GM04504 (cell line): ENCODE measurements at places on chromosomes 5 and 9.

GRCh38 chr9:135343837-135344522, 135.6 kb upstream of the PPP1R26 start:
- peak; percentile 1 for DNase-seq

DNA sequence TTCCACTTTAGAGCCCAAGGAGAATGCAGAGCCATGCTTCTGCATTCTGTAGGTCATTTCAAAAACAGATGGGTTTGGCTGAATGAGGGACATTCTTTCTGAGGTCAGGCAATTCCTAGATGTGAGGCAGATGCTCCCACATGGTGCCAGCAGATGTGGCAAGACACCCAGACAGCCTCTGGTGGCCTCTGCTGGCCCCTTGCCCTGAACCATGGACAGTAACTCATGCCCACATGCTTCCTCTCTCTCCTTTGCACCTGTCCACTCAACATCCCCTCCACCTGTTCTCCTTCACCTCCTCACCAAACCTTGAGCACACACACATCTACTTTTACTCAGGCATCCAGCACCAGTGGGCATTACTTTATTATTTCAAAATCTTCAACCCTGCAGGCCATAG, 252.3 kb downstream of the DNAH5 start:
- peak; percentile 7 for DNase-seq

DNA sequence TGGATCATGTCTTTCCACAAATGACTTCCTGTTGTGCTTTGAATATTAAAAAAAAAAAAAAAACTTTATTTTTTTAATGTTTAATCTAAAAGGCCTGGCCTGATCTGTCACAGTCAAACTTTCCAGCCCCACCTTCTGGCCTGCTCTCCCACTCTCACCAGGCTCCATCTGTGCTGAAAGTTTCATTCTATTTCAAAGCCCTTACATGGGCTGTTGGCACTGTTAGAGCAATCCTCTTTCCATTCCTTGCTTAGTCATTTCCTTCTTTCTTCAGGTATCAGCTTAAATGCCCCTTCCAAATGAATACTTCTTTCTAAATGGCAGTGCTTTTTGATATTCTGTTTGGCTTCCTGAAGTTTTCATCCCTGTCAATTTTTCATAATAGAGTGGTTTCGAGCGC, 1104.8 kb upstream of the C9orf72 start:
- DNase-seq: no peak

DNA sequence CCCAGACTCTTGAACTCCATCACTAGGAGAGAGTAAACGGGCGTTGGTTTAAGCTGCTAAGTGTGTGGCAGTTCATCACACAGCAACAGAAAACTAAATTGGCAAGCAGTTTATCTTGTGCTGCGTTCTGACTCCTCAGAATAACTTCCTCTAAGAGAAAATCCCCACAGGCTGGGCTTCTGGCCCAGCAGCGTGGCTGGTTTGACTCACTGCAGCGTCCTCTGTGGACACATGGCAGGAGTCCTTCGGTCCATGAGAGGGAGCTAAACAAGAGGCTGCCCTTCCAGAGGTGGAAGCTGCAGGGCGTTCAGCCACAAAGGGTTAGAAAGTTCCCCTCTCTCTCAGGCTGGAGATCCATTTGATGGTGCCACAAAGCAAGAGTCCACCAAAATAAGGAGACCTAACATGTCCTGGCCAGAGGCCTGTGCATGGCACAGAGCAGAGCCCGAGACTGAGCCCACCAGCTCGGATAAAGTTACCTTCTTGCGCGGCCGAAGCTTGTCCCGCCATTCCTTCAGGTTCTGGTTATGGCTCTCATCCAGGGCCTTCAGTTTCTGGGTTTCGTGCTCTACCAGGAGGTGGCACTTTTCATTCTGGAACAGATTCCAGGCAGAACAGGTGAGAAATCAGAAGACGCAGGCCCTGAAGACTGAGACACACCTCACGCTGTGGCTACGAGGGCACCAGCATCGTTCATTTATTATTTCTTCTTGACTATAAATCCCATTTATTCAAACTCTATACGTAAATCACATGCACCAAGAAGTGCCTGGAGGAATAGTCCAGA, 46.2 kb upstream of the FBXW11 start:
- peak; percentile 23 for DNase-seq

GRCh38 chr9:95296761-95297160, 20.7 kb downstream of the FANCC start:
- DNase-seq: no peak

DNA sequence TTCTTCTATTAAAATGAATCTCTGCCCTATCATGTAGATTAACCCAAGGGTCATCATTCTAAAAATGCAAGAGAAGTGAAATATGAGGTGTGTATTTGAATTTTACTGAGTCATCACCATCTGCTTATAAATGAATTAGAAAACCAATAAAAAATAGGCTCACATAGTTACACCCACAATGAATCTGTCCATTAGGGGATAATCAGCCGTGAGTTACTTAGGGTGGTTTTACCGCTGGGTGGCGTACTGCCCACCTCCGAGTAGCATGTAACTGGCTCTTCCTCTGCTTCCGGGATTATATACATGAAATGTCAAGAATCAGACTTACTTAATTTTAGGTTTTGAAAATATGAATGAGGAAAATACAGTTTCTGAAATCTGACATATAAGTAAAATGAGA, 332.9 kb upstream of the CCNG1 start:
- no peak for DNase-seq

DNA sequence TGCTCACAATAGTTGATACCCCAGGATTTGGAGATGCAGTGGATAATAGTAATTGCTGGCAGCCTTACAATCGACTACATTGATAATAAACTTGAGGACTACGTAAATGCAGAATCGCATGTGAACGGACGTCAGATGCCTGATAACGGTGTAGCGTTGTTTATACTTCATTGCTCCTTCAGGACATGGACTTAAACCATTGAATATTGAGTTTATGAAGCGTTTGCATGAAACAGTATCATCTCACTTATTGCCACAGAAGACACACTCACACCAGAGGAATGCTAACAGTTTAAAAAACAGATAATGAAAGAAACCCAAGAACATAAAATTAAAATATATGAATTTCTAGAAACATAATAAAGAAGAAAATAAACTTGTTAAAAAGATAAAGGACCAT, 101.6 kb downstream of the GABBR2 start:
- no peak for DNase-seq

DNA sequence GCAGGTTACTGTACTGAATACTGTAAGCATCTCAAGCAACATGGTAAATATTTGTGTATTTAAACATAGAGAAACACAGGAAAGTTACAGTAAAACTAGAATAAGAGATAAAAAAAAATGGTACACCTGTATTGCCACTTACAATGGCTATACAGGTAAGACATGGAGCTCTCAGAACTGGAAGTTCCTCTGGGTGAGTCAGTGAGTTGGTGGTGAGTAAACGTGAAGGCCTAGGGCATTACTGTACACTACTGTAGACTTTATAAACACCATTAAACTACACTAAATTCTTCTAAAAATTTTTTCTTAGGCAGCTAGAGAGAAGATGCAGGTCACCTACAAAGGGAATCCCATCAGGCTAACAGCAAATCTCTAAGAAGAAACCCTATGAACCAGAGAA, 872.9 kb downstream of the TAF11L14 start:
- DNase-seq: no peak

DNA sequence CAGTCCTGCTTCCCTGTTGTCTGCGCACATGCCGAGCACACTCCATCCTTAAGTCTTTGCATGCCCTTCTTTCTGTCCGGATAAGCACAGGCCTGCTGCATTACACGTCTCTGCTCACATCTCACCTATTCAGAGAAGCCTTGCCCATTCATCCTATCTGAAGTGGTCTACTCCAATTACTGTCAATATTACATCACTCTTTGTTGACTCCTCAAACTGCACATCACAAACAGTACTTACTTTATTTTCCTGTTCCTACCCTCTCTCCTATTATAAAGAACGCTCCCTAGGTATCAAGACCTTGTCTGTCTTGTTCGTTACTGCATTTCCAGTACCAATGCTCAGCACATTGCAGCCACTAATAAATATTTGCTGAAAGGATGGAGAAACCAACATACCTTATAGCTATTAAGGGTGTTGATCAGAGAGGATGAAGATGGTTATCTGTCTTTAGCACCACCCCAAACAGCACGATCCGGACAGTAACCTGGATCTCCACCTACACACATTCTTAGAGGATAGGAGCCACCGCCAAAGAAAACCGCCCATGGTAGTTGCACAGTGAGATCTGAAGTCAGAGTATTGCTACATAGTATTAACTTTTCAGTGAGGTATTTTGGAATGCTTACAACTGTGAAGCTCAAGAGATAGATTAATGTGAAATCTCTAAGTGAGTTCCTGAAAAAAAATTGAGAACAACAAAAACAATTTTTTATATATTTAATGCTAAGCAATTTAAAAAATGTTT, 1.6 kb upstream of the PRRC1 start:
- DNase-seq: no peak

GRCh38 chr5:36685631-36686288, 79.4 kb downstream of the SLC1A3 start:
- no peak for DNase-seq

- DNase-seq: no peak
Observed at GRCh38 chr5:71829206-71829605, 110.1 kb downstream of the CARTPT start.

DNA sequence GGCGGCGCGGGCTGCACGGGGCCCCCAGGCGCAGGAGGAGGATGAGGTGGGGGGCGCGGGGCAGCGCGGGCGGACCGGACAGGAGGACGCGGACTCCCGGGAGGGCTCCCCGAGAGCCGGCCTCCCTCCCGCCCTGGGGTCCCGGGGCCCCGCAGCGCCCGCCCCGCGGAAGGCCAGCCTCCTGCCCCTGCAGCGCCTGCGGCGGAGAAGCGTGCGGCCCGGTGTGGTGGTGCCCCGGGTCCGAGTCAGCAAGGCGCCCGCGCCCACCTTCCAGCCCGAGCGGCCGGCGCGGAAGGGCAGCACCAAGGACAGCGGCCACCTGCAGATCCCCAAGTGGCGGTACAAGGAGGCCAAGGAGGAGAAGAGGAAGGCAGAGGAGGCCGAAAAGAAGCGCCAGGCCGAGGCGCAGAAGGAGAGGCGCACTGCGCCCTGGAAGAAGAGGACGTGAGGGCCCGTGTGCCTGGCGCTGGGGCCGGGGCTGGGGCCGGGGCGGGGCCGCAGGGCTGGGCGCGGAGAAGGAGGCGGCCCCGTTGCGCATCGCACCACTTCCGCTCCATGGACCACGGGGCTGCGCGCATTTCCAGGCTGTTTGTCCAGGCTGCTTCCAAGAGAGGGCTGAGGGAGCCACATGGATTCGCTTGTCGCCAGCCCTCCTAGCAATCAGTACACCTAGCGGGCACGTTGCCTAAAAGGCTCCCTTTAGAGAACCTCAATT, 86.0 kb downstream of the ANKRD33B start:
- DNase-seq: no peak

- DNase-seq: no peak
Observed at GRCh38 chr5:170286386-170286925, 11.1 kb downstream of the LCP2 start.

DNA sequence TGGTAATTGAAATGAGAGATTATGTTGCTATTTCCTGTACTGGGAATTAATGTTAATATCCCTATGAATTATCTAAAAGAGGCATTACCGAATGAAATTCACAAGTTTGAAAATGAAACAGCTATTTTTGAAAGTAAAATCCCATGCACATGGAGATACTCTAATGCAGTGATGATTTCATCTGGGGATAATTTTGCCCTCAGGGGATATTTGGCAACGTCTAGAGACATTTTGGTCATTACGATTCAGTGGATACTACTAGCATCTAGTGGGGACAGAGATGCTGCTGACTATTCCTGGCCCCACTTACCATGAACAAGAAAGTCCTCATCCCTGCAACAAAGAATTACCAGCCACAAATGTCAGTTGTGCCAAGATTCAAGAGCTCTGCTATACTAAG, 500.9 kb downstream of the EFNA5 start:
- peak; percentile 11 for DNase-seq

DNA sequence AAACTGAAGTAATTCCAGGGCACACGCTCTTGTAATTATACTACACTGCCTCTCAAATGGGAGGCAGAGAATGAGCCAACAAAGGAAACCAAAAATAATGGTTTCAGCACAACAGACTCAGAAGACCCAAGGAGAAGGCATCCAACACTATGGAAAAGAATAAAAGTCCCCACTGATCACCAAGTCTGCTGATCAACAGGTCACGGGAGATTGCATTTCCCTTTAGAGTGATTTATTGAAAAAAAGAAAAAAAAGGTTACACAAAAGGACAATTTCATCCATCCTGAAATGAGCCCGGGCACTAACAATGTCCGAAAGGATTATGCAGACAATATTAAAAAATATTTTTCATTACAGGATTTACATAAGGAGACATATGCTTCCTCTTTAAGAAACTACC, 28.8 kb downstream of the MYO10 start:
- DNase-seq: no peak
